ENCODE measurements at places on chromosomes 7 and 10.

GRCh38 chr7:135194494-135195095 lies 16.7 kb downstream of the WDR91 start:
- no peak for DNase-seq

DNA sequence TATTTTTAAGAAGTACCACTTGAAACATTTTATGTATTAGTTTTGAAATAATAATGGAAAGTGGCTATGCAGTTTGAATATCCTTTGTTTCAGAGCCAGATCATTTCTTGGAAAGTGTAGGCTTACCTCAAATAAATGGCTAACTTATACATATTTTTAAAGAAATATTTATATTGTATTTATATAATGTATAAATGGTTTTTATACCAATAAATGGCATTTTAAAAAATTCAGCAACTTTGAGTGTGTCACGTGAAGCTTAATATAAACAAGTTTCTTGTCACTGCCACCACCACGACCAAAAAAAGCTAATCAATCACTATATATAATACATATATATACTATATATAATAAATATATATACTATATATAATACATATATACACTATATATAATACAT lies 4.8 kb downstream of the IL6 start:
- no peak for DNase-seq

DNA sequence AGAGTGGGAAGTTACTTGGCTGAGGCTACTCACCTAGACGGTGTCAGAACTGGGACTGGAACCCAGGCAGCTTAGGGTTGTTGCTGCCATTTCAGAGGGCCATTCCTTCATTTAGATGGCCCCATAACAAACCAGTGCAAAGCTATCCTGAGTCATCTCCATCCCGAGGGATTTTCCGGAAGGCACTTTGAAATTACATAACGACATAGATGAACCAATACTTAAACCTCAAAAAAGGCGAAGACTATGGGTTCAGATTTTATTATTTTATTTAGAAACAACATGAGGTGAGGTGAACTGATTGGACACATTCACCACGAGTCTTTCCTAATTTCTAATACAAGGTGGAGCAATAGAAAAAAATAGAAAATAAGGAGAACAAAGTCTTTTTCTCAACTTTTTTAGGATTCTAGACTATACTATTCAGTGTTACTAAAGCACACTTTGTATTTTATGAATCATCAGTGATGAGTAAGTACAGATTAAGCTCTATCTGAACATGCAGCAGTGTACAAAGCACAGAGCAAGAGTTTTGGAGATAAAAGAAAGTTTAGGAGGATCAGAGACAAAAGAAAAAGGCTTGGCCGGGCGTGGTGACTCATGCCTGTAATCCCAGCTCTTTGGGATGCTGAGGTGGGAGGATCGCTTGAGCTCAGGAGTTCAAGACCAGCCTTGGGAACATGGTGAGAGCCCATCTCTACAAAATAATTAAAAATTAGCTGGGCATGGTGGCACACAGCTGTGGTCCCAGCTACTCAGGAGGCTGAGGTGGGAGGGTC lies 79.5 kb upstream of the SVIL start:
- DNase-seq: peak; percentile 68

DNA sequence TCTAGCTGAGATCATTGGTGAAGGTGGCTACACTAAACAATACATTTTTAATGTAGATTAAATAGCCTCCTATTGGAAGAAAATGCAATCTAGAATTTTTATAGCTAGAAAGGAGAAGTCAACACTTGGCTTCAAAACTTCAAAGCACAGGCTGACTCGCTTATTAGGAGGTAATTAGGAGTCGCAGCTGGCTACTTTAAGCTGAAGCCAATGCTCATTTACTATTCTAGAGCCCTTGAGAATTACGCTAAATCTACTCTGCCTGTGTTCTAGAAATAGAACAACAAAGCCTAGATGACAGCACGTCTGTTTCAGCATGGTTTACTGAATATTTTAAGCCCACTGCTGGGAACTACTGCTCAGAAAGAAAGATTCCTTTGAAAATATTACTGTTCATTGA lies 101.6 kb upstream of the EEPD1 start:
- DNase-seq: no peak

GRCh38 chr7:100897772-100898454 lies 2.2 kb upstream of the ACHE start:
- DNase-seq: no peak

GRCh38 chr7:4209966-4210365 lies 472.1 kb upstream of the FOXK1 start:
- DNase-seq: no peak

- DNase-seq: no peak
These were observed 23.5 kb upstream of the ABLIM1 start for GRCh38 chr10:114681542-114681941.

DNA sequence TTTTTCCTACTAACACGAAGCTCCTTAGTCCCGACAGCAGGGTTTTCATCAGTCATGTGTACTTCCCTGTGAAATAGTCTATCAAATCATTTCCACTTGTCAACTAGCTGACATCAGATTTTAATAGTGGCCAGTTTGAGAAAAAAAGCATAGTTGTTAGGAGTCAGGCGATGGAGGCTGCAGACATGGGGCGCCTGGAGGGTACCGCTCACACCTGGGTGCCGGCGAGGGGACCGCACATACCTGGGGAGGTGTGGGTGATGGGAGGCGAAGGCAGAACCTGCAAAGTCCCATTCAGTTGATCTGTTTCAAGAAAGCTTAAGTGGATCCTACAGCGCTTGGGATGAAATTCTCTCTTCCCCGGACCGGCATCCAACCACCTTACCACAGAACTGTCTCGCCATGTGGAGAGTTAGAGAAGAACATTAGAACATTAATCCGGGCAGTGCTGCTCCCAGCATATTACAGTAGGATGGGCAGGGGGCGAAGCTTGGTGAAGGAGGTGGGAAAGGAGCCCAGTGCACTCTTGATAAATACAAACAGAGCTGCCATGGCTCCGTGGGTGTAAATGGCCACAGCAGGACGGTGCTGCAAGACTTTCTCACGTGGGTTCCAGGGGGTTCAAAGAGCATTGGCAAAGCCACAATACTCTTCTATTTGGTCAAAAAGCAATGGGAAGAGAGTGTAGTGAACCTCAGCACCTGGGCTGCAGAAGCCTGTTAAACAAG lies 24.2 kb downstream of the ADARB2 start:
- no peak for DNase-seq

- DNase-seq: no peak
These were observed 2.4 kb upstream of the REEP3 start for GRCh38 chr10:63518690-63519288.

- DNase-seq: no peak
These were observed 10.3 kb upstream of the ADARB2 start for GRCh38 chr10:1747590-1748157.

GRCh38 chr7:137647905-137648565 lies 198.7 kb downstream of the DGKI start:
- DNase-seq: no peak

DNA sequence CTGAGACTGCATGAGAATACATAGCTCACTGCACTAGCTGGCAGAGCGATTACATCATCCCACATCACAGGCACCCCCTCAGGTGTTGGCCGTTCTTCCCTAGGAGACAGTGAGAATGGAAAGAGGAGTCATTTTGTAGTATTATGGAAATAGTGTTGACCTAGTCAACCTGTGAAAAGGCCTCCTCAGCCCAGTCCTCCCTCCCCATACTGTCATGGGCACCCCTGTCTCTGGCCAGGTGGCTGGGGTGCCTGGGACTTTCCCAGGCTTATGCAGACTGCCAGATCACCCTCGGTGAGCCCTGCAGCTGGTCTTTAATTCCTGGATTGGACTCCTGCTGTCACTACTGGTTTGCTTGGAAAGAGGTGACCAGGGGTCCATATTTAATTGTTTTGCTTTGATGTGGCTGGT lies 4.0 kb downstream of the INPP5A start:
- no peak for DNase-seq

DNA sequence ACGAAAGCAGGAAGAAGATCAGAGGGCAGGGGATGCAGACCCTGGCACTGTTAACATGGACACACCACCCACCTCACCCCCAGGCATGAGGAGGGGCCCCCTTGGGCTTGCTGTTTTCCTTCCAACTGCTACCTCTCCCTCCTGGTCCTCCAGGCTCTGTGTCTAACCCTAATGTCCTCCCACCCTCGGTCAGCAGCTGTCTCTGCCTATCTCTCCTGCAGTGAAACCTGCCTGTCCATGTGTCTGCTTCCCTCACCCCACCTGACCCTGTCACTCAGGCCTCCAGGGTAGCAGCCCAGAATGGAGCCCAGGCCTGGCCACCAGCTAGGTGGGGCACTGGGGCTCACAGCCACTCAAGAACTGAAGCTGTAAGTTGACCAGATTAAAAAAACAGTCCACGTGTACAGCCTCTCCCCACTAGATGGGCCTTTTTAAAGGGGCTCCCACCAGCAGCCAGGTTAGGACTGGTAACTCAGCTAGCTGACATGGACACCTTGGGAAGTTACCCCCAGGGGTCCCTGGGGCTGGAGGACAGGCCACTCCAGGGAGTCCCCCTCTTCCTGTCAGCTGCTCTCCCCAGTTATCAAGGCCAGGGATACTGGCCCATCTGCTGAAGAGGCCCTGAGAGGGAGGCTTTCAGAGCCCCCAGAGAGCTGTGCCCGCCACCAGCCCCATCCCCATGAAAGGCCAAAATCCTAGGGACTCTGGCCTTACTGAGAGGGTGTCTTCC lies 1.5 kb downstream of the SMARCD3 start:
- no peak for DNase-seq

GRCh38 chr7:71300603-71301002 lies 168.7 kb downstream of the GALNT17 start:
- DNase-seq: no peak

GRCh38 chr7:20326342-20326741 lies 4.4 kb upstream of the ITGB8 start:
- DNase-seq: no peak

- no peak for DNase-seq
These were observed 35.8 kb downstream of the DNAJB6 start for GRCh38 chr7:157372300-157373232.

GRCh38 chr10:102313221-102313896 lies 68.0 kb downstream of the GBF1 start:
- no peak for DNase-seq

DNA sequence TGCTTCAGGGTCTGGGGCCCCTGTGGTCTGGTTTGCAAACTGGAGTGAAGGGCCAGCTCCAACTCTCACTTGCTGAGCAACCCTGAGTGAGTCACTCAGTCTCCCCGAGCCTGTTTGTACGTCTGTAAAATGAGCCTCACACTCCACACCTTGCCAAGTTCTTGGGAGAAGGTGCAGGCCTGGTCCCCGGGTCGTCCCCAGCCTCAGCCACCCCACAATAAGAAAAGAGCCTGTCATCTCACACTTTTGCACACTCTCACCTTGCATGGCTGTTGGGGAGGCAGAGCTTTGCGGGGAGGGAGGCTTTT lies 5.2 kb downstream of the GRIFIN start:
- DNase-seq: no peak

DNA sequence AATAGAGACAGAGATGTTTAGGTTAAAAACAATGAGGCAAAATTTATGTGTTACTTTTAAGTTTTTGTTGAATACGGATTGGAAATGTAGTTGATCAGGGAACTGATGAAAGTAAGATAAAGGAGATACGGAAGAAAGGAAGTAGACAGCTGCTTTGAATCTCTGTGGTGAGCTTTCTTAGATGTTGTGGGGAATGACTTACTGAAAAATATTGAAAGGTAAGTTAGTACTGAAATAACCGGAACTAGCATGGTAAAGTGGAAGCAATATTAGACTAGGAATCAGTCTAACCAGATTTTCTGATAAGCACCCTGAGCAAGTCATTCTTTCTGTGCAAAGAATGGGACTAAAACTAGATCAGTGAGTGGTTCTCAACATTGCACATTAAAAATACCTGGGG lies 34.8 kb downstream of the LUC7L2 start:
- no peak for DNase-seq

DNA sequence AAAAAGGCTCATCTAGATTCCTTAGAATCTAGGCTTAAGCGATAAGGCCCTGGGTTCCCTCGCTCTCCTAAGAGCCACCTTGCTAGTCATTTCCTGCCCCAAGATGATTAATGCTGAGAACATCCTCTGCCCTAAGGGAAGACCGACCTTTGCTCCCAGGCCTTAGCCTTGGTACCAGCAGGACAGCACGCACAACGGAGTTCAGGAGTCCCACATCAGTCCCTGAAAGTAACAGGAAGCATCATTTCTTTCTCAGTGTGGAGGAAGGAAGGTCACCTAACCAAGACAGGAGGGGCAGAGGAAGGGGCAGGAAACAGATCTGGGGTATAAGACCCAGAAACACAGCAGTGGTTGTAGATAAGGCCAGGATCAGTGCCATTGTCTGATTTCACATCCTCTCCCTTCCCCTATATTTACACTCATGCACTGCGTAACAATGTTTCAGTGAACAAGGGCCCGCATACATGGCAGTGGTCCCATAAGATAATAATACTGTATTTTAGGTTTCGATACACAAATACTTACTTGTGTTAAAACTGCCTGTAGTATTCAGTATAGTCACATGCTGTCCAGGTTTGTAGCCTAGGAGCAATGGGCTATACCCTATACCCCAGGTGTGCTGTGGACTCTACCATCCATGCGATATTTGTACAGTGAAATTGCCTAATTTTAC lies 8.1 kb upstream of the FAM107B start:
- no peak for DNase-seq

DNA sequence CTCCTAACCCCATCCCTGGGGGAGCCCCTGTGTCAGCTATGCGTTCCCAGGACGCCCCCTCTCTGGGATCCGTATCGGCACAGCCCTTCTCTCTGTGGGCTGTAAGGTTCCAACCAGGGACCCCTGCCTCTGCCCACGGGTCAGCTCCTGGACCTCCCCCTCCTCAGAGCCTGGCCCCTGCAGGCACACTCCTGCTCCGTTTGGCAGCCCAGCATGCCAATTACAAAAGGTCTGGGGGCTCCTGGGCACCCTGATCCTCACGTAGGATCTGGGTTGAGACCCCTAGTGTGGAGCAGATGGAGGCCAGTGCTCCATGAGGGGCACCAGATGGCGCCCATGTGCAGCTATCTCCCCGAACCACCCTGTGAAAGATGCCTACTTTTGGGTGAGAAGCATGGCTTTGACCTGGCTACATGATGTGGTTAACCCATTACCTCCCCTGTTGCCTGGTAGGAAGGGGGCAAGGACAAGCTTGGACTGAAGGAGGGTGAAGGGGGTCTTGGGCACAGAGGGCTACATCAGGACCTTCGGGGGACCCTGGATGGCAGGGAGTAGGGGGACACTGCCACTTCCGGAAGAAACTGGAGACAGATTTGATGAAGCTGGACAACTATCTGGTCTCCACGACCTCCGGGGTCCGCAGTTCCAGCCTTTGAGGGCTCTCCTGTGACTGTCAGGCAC lies 9.0 kb downstream of the TACR2 start:
- no peak for DNase-seq

DNA sequence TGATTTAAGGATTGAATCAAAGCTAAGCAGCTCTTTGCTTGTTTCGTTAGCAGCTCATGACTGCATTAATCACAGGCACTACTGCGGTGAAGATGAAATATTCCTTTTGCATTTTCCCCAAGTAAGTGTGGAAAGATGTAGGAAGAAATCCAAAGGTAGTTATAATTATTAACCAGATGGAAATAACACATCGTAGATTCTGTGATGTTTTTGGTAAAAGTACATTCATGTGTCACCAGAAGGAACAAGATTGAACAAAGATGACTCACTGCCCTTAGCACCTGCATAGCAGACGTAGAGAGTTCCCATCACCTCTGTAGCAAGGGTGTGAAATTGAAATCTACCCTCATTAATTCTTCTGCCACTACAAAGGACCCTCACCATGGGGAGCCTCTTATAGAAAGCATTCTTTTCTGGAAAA lies 37.1 kb downstream of the SMURF1 start:
- no peak for DNase-seq
